CD4-positive, alpha-beta T cell treated with Interleukin-10 for 1 hour (primary cell): ENCODE measurements at places on chromosomes 6 and 20.
A peak's percentile ranks its signal among the peaks of the same experiment; 100 is the strongest.

DNA sequence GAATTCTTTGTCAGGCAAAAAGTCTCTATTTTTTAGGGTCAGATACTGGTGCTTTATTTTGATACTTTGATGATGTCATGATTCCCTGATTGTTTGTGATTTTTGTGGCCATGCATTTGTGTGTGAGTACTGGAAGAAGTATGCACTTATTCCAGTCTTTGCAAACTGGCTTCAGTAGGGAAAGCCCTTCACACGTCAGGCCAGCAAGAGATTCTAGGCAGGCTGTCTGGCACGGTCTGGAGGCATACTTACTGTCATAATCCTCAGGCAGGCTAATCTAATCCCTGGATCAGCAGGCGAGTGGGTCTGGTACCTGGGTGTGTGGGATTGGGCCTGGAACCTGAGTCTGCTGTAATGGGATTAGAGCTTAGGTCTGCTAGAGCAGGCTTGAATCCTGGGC, 391.8 kb upstream of the MMS22L start:
- no peak for DNase-seq

DNA sequence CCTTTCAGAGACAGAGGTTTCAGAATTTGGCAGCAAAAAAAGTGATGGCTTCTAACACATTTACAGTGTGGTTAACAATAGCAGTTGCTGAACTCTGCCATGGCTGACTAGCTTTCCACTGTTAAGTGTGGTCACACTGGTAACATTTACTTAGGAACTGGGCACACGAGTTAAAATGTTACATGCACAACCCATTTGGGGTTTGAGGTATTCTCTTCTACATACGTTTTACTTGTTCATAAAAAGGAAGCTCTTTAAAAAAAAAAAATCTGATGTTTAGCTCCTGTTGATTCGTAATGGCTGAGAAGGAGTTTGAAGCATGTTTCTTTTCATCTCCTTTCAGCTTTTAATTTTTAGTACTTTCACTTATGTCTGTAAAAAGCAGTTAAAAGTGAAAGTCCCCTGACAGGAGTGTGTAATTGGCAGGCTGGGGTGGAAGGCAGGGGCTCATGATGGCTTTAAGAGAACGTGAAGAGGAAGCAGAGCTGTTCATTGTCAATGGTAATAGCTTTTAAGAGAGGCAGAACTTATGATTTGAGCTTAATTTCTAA, 245.9 kb downstream of the FARS2 start:
- DNase-seq, result peak; percentile 10

DNA sequence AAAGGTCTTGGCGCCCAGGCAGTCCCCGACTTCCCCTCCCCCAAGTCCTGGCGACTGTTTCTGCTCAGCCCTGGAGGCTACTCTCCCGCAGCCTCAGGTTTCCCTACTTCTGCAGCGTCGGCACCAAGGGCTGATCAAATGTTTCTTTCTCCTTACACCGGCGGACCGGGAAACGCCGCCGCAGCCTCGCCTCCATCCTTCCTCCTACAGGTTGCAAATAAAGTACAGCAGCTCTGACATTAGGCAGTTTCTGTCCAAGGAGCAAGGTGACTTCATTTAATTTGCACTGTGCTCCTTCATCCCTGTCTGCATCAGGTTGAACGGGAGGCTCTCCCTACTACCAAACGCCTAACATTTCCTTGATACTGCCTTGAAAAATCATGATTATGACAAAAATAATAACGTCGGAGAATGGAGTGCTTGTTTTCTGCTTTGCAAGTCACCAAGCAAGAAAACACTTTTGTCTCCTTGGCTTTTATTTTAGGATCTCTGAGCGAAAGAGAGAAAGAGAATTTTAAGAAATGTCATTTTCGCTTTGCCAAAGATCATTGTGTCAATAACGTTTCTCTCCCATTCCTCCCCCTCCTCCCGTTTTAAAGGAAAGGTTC, 1.0 kb downstream of the CLIC5 start:
- DNase-seq, result peak; percentile 32

DNA sequence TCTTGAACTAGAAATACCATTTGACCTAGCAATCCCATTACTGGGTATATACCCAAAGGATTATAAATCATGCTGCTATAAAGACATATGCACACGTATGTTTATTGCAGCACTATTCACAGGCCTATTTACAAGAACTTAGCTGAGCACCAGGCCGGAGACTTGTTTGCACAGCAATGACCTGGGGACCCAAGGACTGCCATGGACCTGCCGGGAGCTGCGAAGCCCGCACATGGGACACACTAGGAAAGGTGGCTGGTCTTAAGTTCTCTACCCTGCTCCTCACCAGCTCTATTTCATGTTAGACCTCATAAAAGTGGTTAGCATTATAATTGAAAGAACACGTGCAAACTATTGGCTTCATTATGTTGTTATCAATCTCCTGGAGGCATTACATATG, 70.4 kb upstream of the CST7 start:
- no peak for DNase-seq

DNA sequence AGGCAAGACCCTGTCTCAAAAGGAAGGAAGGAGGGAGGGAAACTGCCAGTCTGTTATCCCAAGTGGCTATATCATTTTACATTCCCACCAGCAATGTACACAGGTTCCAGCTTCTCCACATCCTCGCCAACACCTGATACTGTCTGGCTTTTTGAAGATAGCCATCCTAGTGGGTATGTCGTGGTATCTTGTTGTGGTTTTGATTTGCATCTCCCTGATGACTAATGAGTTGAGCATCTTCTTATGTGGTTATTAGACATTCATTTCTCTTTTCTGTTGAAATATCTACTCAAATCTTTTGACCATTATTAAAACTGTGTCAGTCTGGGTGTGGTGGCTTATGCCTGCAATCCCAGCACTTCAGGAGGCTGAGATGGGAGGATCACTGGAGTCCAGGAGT, 47.9 kb upstream of the ARID1B start:
- DNase-seq, result no peak

GRCh38 chr6:52089758-52090348, 2.4 kb upstream of the PKHD1 start:
- no peak for DNase-seq

DNA sequence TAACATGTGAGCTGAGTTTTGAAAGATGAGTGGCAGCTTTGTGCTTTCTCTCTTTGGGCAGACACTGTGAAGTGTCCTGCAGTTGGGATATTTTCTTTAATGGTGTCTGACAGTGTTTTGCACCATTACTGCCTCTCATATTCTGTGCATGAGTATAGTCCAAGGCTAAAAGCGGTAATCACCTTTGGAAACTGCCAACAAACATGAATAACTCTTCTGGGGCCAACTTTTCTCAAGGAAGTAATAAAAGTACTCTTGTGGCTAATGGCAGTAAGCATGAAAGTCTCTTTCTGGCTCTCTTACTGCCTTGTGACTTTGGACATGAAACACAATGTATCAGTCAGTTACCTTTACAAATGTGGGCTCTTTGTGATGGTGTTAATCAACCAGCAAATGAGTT, 91.7 kb upstream of the SOX4 start:
- DNase-seq, result no peak

DNA sequence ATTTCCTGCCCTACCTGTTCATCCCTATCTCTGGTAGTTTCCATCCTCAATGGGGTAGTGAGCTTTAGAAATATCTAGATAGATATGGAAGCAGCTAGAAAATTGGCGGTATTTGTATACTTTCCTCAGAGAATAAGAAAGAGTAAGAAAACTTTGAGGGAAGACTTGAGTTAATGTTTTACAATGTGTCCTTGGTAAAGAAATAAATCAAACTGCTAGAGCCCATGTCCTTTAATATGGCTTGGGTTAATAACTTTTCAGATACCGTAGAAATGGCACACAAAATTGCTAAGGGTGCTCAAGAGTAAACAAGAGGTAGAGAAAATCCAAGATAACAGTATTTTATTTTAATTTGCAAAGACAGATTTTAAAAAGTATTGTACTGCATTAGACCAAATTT, 28.1 kb upstream of the PGK2 start:
- DNase-seq, result no peak

GRCh38 chr6:52489881-52490280, 69.7 kb downstream of the EFHC1 start:
- no peak for DNase-seq

DNA sequence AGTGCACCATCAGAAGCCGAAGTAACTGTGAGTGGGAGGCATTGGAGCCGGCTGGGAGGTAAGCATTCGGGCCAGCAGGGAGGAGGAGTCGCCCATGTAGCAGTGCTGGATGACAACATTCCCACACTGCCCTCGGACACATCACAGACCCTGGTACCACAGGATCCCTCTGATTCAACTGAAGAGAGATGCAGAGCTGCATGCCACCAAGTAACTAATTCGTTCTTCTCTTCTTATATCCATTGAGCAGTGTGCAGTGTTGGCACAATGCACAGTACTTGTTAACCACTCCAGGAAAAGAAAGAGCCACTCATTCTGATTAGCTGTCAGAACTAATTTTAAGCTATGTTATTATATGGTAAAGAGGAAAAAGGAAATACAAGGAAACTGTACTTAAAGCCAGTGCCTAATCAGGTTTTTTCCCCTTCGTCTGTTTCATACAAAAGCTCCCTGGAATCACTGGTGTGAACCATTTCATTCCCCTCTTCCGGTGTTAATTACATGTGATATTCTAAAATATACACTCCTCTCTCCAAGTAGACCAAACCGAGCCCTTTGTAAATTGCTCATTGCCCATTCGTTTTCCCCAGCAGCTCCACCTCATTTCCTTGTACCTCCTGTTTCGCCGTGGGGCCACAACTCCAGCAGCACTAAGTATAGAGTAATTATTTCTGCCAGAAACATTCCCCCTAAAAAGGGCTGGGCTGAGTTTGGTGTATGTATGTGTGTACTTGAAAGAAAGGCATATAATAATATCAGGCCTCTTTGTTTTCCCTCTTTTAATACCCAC, 32.4 kb upstream of the ADTRP start:
- DNase-seq, result no peak

DNA sequence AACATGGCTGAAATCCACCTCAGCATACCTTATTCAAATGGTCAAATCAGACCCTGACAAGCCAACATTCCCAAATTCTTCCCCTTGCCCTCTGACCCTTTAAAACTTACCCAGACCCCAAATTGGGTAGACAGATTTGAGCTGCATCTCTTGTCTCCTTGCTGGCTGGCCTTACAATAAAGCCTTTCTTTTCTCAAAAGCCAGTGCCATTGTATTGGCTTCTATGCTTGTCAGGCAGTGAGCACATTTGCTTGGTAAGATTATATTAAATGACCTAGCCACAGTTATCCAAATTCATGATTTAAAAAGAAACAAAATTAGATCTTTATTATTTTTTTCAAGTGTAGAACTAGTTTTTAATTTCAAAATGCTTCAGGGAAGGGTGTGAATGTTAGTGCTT, 67.8 kb upstream of the FAM83B start:
- DNase-seq, result no peak

DNA sequence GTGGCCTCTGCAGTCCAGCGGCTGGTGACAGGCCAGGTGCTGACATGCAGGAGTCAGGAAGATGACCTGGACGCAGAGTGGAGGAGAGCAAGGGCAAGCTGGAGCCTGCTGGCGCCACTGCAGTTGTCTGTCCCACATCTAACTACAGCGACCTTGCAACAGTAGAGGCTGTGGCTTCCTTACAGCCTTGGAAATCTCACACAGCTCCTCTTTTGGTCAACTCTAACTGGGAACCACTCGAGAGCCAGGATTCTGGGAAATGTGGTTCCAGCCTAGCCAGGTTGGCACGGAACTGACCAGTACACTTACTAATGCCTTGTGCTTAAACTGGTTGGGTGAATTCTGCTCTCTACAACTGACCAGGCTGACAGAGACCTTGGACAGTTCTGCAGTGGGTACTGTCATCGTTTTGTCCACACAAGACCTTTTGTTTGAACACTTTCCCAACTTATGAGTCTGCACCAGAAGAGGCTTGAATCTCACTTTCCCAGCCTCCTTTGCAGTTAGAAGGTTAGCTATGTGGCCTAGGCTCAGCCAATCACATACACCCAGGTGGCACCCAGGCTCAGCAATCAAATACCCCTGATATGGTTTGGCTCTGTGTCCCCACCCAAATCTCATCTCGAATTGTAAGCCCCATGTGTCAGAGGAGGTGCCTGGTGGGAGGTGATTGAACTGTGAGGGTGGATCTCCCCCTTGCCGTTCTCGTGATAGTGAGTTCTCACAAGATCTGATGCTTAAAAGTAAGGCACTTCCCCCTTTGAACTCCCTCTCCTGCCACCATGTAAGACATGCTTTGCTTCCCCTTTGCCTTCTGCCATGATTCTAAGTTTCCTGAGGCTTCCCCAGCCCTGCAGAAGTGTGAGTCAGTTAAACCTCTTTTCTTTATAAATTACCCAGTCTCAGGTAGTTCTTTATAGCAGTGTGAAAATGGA, 153.5 kb downstream of the ZMYND8 start:
- DNase-seq, result no peak

DNA sequence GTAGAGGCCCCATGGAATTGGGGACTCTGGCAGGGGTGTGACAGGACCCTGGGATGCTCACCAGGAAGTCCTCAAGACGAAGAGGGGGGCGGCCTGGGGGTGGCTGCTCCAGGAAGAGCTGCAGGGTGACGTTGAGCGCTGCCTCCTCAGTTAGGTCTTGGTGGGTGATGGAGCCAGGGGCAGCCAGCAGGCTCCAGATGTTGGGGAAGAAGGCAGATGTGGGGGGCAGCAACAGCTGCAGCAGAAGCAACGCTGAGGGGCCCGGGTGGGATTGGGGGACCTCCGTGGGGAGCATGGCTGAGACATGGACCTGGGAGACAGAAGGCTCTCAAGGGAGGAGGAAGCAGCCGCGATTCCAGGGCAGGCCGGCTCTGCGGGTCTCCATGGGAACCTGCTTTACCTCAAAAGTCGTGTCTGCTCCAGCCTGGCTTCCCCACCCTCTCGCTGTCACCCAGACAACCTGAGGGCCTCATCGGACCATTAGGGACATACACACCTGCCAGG, 591 bp downstream of the VWA7 start:
- no peak for DNase-seq

DNA sequence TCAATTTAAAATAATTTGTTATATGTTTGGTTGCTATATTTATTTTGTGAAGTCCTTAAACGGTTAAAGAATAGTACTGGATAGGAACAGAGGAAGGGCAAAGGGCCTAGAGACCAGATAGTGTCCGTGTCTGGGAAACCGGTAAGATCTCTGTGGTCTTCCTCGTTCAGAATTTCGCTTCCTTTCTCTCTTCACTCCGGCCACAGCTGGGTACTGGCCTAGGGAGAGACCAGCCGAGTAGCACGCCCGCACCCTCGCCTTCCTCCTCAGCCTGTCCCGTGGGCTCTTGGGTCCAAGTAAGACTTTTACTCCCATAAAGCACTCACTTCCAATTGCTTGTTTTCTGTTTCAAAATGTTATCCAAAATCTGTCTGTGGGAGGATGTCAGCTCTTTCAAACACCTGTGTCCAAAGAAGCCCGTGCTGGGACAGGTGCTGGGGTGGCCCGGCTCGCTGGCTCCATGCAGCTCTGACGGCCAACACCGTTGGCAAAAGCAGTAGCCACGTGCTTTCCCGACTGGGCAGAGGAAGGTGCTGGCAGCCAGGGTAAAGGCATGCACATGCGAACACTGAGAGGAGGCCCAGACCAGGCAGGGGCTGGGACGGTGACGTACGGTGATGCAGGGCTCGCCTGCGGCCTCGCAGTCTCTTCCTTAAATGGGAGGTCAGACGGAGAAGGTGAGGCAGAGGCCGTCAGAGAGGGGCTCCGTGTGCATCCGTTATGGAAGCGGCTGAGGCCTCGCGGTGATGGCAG, 112.2 kb downstream of the IRF4 start:
- no peak for DNase-seq
